ENCODE measurements at places on chromosomes 7 and 10.
A peak's percentile ranks its signal among the peaks of the same experiment; 100 is the strongest.

- no peak for DNase-seq
Measured at GRCh38 chr7:23970193-23970592, 260.2 kb downstream of the STK31 start.

- DNase-seq, result no peak
Measured at GRCh38 chr7:99072126-99072525, 71.8 kb downstream of the SMURF1 start.

DNA sequence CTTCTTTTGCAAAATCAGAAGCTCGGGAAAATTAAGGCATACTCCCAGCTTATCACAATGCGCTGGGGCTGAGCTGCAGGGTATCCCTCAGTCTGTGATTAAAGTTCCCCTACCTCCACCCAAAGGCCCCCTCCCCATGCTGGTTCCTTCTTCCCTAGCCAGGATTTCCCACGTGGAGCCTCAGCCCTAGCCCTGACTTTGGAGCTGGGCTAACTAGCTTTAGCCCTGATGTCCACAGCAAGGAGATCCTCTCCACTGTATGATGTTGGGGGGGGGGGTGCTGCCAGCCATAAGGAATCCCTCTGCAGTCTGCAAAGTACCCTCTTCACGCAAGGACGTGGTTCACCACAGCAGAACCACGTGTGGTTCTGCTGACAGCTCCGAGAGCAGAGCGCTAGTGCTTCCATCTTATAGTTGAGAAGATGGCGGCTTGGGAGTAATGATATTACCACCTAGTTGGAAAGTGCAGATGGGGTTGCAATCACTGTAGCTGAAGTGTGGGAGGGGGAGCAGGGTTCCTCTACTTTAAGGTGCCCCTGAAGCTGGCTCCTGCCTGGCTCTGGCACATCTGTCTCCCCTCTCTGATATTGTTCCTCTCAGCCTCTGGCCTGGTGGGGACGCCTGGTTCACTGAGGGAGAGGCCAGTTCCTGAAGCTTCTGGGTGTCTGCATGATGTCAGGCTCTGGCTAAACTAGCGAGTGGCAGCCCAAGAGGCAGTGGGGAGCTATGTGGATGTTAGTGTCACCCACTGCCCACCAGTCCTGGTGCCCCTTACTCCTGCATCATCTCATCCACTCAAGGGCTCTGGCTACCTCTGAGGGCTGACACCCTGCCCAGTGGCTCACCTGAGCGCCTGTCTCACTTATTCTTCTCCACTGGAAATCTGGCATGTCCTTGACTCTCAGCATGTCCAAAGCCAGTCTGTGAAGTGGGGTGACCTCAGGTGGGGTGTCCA, 270.7 kb downstream of the RPS24 start:
- no peak for DNase-seq

DNA sequence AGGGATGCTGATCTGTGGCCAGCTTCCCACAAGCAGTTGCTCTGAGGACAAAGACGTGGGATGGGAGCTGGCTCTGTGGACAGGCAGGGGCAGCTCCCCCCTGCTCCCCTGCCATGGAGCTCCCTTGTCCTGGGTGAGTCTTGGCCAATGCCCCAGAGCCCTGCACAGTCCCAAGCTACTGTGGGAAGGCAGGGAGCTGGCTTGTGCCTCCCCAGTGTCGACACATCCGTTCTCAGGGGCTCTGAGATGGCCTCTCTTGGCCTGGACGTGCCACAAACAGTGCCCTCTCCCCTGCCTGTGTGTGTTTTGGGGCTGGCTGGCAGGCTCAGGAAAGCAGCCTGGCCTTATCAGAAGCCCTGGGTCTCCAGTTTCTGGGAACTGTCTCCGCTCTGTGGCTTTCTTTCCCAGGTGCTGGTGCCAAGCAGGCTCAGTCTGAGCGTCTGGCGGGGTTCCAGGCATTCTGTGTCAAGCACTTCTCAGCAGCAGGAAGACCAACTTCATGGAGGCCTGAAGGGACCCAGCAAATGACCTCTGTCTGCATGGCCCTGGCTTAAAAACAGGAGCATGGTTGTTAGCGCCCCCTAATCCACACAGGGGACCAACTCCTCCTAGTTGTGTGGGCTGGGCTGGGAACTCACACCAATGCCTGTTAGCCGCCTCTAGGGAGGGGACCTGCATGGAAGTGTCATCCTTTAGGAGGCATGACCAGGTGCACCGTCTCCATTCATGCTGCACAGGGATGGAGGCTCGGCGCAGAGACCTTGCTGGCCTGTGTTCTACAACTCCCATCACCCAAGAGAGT, 375.2 kb downstream of the RPS24 start:
- peak; percentile 47 for DNase-seq

DNA sequence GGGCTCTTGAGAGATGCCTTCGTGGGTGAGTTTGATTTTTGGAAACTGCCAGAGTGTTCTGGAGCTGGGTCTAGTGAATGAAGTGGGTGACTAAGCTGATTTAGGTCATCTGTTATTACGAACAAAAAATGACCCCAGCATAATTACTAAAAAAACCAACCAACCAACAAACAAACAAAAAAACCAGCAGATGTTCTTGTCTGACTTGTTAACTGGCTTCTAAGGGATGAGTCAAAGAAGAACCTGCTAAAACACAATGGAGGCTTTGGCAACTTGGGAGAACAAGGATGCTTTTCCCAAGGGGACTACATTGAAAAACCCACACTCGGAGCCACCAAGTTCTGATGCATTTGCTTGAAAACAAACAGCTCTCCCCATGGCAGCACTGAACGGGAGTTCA, 11.5 kb downstream of the TACR2 start:
- no peak for DNase-seq

DNA sequence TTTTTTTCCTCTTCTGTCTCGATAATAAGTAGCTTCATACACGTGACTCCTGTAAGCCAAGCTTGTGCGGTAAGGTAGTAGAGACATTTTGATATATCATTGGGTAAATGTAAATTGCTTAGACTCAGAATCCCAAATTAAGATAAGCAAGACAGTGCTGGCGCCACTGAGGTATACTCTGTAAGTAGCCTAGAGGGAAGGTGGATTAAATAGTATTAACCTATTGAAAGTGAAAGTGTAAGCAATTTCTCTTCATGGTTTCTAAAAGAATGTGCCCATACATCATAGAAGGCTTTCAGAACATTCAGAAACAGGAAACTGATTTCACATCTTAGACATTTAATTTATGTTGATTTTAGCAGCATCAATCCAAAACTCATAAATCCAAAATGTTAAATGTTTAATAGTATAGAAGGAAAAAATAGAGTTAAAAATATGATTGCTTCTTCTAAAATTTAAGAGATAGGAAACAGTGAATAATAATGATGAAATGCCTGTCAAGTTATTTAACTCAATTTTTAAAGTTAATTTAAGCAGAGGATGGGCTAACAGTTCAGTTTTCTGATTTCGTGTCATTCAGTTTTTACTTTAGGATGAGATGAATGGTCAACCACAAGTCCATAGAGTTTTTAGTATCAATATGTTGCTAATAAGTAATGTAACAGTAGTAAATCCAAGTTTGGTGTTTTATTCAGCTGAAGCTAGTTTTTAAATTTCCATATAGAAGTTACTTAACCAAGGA, 36.8 kb downstream of the LRRC72 start:
- DNase-seq, result no peak

GRCh38 chr10:91215384-91215783, 5.1 kb upstream of the PCGF5 start:
- DNase-seq, result no peak

DNA sequence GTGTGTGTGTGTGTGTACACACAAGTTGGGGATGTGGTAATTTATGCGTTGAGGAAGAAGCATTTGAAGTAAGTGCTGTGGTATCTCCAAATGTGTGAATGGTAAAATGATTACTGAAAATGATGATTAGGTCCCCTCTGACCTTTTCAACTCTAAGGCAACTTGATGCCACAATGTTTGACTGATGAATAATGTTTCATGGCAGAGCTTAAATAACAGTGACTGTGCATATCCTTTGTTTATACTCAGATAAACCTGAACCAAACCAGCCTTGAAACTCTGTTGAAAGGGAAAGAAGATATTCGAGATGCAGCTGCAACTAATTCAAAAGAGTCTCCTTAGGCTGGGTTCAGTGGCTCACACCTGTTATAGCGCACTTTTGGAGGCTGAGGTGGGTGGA, 64.8 kb upstream of the YAE1 start:
- DNase-seq, result no peak

DNA sequence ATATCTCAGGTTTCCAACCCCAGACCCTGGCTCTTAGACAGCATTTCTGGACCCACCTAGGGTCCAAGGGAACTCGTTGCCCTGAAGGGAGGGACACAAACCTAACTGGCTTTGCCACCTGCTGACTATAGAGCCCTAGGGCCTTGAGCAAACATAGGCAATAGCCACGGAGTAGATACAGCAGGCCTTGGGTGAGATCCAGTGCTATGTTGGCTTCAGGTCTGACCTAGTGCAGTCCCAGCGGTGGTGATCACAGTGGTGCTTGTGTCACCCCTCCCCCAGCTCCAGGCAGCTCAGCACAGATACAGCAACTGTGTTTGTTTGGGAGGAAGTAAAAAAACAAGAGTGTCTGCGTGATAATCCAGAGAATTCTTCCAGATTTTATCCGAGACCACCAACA, 9.7 kb upstream of the TNKS2 start:
- no peak for DNase-seq

DNA sequence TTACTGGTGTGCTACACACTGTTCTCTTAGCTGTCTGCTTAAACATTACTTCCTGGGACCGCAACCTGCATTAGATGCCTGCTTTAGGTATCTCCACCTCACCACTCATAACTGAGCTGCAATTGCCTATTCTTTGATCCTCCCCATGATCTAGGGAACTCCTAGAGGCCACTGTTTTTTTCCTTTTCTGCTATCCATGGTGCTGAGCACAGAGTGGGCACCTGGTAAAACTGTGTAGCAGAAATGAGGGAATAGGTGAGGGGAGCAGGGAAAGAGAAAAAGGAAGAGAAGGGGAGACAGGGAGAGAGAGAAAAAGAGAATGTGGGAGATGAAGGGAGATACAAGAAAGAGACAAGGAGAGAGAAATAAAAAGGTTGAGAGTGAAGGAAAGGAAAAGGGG, 434.9 kb downstream of the ADRA2A start:
- DNase-seq, result no peak

GRCh38 chr10:22460101-22460500, 114.8 kb downstream of the SPAG6 start:
- DNase-seq, result no peak

- no peak for DNase-seq
Measured at GRCh38 chr10:3951993-3952392, 167.0 kb upstream of the KLF6 start.

DNA sequence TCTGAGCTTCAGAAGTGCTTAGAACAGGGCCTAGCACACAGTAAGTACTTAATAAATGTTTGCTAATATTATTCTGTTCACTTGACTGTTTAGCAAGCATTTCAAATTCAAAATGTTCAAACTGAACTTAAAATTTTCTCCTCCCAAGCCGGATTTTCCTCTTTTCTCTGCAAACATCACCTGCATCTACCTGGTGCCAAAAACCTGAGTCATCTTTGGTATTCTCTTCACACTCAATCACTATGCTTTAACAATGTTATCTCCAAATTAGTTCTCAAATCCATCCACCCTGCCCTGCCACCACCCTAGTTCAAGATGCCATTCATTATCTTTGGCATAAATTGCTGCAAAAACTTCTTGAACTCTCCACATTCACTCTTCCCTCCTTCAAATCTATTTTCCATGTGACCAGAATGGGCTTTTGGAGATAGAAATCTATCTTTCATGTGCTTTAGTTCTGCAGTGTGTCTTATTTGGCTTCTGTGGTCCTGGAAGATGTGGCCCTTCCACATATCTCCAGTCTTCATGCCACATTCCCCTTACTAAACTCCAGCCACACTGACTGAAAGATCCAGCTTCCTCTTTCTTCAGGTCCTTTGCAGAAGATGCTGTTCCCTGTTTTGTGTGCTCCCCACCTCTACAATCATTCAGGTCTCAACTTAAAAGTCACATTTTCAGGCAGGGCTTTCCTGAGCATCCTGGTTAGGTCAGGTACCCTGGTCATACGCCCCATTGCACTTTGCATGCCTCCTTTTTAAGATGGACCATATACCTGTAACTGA, 2.0 kb downstream of the GGCT start:
- DNase-seq, result no peak

DNA sequence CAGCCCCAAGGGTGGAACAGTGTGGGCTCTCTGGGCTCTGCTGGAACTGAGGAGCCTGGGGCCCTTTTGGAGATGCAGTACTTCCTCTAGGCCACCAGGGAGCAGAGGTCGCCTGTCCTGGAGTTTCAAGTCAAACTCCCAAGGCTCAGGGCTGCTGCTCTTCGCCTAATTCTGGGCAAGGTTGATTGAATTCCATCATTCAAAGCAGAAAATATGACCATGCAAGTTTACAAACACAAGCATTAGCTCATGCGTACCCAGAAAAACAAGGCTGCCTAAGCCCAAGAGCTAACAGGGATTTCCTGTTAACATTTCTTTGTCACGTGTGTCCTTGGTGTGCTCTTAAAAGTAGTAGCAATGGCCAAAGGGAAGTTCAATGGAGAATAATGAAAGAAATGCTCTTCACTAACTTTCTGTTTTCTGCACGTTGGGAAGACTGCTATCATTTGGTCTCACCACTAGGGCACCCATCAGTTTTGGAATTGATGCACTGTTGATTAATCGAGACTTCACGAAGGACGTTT, 20.1 kb downstream of the LDB3 start:
- no peak for DNase-seq

- no peak for DNase-seq
Measured at GRCh38 chr10:75408509-75408875, 6.9 kb upstream of the ZNF503 start.

GRCh38 chr10:106355450-106355849, 809.1 kb downstream of the SORCS1 start:
- no peak for DNase-seq

- DNase-seq, result no peak
Measured at GRCh38 chr7:47741984-47742383, 160.1 kb upstream of the TNS3 start.

DNA sequence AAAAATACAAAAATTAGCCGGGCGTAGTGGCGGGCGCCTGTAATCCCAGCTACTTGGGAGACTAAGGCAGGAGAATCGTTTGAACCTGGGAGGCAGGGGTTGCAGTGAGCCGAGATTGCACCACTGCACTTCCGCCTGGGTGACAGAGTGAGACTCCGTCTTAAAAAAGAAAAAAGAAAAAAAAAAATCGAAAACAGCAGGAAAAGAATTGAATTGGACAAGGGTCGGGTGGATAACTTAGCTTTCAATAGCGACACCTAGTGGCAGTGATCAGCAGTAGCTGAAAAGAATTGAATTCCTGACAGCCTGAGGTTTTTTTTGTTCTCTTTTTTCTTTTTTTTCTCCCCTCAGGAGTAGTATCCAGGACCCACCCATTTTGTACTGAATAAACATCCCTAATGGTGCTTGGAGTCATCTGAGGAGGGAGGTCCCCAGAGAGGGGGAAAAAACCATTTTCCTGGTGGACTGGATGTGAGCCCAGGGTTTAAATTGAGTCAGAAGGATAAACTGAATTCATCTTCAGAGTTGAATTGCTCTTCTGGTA, 55.1 kb downstream of the CYCS start:
- peak; percentile 64 for DNase-seq

Measured in NCI-H1092 (cell line).